ENCODE measurements at places on chromosomes 7 and 10. TPM values are rescaled to one million over a fixed set of nuclear protein-coding genes. Genes with fewer than 3 reads are reported as not detected.
A peak's percentile ranks its signal among the peaks of the same experiment; 100 is the strongest.

Gene TLX1
- 1.0 TPM for total RNA-seq

Gene SLC39A12
- total RNA-seq = not detected

Gene ADRA2A
- 0.83 TPM for total RNA-seq

Gene PDE6C
- total RNA-seq = not detected

GRCh38 chr7:43533801-43534479, 49.0 kb upstream of the STK17A start:
- DNase-seq = no peak

DNA sequence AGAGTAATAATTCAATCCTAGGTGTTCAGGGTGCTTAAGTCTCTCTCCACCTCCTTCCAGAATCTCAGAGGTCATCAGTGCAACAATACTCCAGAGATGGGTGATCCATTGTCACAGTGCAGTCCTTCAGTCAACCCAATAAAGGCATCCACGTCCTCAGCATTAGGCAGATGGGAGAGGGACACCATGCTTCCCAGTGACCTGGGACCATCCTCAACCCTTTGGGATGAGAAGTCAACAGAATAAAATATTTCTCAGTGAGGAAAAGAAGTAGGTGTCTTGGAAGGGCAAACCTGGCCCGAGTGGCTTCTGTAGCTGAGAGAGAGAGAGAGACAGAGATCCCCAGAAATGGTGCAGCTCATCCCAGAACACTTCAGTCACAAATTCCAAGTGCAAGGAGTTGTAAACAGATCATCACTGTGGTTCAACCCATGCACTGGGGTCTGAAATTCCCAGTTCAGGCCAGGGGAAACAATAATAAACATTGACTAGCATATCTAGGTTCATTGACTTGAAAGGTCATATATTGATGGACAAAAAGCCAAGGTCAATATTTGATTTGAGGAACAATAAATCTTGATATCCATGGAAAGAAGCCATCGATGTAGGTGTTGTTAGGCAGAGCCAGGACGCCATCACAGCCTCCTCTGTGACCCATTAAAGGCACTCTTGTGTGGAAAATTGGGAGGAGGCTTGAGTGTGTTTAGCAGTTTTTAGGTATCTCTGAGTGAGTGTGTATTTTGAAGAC, 256.0 kb upstream of the ZMIZ1 start:
- no peak for DNase-seq

- DNase-seq = no peak
These were observed 40.6 kb downstream of the SYPL1 start for GRCh38 chr7:106071356-106071998.

- DNase-seq = no peak
These were observed 931.1 kb downstream of the CNTNAP2 start for GRCh38 chr7:147047696-147048095.

- no peak for DNase-seq
These were observed 19.9 kb downstream of the SCRN1 start for GRCh38 chr7:29969738-29970137.

GRCh38 chr7:149817301-149817771, 20.8 kb upstream of the ZNF862 start:
- DNase-seq = no peak

DNA sequence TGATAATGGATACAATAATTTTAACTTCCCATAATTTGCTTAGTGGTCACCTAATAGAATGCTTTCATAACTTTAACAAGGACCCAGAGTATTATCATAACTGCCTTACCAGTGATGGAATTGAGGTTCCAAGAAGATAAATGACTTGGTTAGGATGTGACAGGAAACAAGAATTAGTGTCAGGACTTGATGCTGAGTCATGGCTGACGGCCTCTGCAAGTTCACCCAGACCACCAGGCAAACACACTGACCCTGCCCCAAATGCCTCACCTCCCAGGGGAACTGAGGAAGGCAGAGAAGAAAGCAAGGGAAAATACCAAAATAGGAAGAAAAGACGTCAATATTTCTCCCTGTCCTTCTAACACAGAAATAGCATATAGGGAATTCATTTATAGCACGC, 636.3 kb downstream of the PARD3 start:
- DNase-seq = no peak

DNA sequence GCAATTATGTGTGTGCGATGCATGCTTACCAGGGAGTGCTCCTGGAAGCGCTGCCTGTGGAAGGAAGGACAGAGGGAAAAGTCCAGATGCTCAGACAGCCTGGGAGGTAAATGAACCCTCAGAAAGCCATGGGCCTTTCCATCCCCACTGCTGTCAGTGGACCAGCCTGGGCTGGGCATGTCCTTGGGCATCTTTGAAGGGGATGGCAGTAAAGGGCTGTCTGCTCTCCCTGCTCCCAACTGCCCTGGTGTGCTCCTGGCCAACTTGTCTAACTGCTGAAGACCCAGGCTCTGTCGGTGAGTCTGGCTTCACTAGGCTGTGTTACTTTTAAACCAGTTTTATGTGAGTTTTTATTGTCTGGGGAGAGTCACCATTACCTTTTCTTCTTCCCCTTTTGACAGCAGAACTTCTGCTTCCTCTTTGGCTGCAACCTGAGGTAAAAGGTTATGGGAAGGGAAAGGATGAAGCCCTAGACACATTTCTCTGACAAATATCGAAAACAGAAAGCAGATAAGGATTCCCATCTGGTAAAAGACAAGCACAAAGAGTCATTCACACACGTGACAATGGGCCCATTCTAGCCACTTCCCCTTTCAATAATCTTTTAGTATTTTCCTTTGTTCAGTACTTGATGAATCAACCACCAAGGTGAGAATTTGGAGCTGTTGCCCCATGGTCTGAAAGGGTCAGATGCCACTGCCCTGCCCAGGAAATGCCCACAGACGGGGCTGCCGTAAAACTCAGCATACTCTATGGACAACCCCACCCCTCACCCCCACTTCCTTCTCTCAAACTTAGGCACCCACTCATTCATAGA, 27.6 kb upstream of the PIK3AP1 start:
- no peak for DNase-seq

DNA sequence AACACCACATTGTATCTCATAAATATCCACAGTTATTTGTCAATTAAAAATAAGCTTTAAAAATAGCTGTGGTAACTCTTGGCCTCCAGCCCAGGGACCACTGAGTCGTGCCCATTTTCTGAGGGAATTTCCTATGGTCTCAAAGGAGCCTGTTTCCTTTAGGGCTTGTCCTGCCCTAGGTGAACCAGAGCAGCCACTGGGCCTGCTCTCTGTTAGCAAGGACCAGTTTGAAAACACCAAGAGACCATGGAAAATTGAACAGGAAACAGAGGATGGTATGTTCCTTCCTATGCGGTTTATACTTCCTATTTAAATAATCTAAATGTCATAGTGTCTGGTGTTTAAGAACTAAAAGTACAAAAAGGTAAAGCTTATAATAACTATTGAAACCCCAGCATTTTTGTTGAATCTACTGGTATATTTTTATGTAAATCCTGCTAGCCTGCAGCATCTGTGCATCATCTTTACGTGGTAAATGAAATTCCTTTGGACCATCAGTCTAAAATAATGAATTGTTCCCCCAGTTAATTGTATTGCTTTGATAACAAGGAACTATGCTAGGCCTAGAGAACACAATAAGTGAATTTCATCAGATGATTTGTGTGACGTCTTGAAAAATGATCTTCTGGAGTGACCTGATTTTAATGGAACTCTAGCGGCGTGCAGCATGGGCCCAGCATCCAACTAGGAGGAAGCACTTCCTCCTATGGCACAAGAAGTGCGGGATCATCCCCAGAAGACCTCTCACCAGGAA, 333.7 kb downstream of the GFRA1 start:
- no peak for DNase-seq

DNA sequence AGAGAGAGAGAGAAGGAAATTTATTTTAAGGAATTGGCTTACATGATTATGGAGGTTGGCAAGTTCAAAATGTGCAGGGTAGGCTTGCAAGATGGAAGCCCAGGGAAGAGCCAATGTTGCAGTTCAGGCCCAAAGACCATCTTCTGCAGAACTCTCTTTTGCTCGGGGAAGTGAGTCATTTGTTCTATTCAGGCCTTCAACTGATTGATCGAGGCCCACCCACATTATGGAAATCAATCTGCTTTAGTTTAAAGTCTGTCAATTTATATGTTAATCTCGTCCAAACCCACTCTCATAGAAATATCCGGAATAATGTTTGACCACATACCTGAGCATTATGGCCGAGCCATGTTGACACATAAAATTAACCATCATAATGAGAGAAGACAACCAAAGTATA, 113.3 kb upstream of the CXCL12 start:
- no peak for DNase-seq

- no peak for DNase-seq
These were observed 170.7 kb upstream of the DKK1 start for GRCh38 chr10:52143338-52143737.

DNA sequence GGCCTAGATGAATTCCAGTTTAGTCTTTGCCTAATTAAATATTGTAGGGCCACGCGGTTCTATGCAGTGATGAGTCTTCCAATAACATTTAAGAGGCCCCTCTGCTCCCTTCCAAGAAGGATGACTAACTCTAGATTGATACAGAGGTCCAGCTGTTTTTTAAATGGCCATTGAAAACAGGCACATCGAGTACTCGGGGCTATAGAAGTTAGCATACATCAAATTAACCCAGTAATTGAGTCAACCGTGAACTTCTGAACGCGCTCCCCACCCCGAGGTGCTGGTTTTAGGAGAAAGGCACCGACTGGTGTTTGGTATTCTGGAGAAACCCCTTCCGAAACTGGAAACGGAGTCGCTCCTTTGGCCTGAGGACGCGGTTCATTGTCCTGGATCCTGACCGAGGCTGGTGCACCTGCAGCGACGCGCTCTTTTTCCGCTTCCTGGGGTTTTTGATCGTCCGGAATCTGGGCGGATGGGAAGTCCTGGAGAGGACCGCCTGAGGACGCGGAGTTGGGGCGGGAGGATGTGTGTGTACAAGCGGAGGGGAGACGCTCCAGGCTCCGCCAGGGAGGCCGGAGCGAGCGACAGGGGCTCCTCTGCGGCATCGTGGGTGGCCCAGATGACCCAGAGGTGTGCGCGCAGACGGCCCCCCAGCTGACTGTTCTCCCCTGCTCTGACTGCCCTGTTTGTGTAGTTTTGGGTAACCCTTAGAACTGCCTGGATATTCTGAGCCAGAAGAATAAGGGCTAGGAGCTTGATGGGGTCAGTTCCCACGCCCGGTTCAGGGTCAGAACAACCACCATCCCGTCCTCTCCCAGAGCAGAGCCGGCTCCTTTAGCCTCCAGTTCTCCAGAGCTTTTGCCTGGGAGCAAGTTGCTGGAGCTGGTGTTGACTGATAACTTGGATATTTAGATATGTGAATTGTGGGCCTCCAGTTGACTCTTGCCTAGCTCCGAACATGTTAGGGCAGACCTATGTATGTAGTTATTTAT, 711 bp downstream of the FAM221A start:
- DNase-seq = peak; percentile 74

DNA sequence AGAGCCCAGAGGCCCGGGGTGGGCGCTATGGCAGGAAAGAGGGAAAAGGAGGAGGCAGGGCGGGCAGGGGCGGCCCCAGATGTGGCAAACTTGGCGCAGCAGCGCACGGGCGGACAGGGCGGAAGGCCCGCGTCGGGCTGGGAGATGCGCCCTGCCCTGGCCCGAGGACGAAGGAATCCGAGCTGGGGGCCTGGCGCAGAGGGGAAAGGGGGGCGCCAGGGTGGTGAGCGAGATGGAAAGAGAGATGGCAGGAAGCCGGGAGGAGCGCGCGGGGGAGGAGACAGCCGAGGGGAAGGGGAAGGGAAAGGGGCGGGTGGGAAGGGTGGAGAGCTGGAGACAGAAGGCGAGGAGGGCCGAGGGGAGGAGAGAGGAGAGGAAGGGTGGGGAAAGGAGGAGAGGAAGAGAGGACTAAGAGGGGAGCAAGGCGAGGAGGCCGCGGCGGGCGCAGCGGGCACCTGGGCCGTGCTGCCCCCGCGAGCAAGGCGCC, at the start of gene MARVELD1:
Gene MARVELD1 (plus strand): TSS at position 392 of the 487 bp plus-strand sequence. CDS start 147 bp downstream, outside the sequence.
- DNase-seq = peak; percentile 92

DNA sequence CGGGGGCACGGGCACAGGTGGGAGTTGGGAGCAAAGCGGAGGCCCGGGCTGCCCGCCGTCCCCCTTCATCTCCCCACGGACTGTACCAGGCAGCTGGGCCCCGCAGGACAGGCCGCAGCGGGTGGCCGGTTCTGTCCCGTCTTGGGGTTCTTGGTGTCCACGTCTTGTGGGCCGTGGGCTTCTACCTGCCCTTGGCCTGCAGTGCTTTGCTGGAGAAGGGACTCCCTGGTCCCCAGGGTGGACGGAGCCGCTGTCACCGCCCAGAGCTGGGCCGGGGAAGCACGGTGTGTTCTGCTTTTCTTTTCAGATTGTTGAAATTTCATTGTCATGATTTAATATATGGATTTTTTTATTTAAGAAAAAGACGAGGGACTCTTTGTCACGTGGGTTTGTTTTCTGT, 11.8 kb downstream of the MAFK start:
- DNase-seq = no peak

- DNase-seq = no peak
These were observed 43.7 kb downstream of the DGKB start for GRCh38 chr7:14858866-14859265.
